Calu3 (cell line): ENCODE measurements at places on chromosomes 12 and 14. TPM values are rescaled to one million over a fixed set of nuclear protein-coding genes. Genes with fewer than 3 reads are reported as not detected.

DNA sequence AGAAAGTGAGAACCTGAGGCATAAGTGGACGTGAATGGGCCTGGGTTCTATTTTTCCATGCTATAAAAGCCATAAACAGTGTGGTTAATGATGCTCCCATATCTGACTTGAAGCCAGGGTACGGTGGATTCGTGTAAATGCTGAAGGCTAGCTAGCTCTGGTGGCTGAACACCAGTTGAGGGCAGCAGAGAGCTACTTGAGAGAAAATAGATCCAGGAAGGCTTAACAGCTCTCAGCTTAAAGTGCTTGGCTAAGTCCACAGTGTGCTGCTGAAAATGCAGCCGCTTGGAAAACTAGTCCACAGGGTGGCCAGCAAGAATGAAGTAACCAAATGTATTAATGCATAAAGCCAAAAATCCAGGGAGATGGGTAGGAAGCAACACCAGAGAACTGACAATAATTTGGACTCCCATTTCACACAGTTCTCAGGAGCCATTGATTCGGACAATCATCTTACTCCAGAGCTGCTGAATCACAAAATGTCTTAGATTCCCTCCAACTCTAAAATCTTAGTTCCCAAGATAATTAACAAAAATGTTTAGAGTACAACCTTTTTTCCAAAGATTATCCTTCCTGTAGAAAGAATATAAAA lies 15.0 kb upstream of the FOXG1 start:
- no peaks in the 10 kb centered on the region for H3K36me3 ChIP-seq
- H3K27me3 ChIP-seq, result peaks cover 23% of the 10 kb centered on the region
- H3K4me1 ChIP-seq, result peaks cover 18% of the 10 kb centered on the region
- no peak overlapping the region for H3K4me3 ChIP-seq

- H3K27ac ChIP-seq, result peak overlapping the region; percentile 75
- H3K4me3 ChIP-seq, result peak overlapping the region; percentile 57
- H3K36me3 ChIP-seq, result peaks cover 15% of the 10 kb centered on the region
- peak; percentile 86 for DNase-seq
- H3K27me3 ChIP-seq, result no peaks in the 10 kb centered on the region
Observed at GRCh38 chr14:103594265-103594664, 31.5 kb downstream of the COA8 start.

DNA sequence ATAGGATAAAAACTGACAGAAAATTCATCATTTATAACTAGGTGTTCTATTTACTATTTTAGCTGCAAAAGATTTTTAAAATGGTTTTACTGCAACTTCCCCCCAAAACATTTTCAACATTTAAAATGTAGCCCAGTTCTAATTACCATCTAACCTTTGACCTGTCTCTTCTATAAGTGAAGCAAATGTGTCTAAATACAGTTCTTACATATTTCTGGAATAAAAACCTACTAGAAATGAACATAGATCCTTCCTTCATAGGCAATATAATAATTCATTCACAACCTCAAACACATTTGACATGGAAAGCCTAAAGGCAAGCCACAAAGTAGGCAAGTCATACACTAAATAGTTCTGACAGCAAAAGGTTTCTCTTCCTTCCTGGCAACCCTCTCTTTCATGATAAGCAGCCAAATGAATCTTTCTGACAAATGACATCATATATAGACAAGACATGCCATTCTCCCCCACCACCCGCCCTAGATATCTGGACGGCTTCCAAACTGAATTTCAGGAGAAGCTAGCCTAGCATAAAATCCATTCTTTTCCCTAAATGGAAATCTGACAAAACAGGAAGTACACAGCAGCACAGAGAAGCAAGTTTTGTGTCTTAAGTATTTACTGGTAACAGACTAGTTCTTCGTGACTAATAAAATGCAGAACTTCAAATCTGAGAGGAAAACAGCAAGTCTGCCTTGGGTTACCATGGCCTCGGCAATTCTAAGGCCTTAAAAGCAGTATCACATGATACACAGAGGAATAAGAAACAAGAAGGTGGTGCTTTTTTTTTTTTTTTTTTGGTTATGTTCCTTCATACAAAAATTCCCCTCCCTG lies 17.2 kb upstream of the ARID4A start:
- DNase-seq, result peak; percentile 66
- peak overlapping the region; percentile 78 for H3K27ac ChIP-seq
- H3K4me3 ChIP-seq, result peak overlapping the region; percentile 55
- H3K36me3 ChIP-seq, result peaks cover 61% of the 10 kb centered on the region
- H3K27me3 ChIP-seq, result no peaks in the 10 kb centered on the region

The BCL2L14 gene
- total RNA-seq, result 5.5 and 8.7 TPM in 2 replicates

The HHIPL1 gene
- total RNA-seq, result 0.22 TPM in 1 of 2 replicates, not detected in the other

The CLEC12A gene
- total RNA-seq, result not detected in 2 replicates
